DND-41 (cell line): ENCODE measurements at places on chromosomes 5 and 9.

GRCh38 chr5:55471468-55471867 lies 63.3 kb downstream of the PLPP1 start:
- no peak for DNase-seq

DNA sequence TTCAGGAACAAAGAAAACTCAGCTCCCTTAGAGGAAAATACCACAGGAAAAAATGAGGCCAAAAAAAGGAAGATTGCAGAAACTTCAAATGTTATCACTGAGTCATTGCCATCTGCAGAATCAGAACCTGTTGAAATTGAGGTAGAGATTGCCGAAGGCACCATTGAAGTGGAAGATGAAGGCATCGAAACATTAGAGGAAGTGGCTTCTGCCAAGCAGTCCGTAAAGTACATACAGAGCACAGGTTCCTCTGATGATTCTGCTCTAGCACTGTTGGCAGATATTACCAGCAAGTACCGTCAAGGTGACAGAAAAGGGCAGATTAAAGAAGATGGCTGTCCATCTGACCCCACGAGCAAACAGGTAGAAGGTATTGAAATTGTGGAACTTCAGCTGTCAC lies 30.8 kb upstream of the NIM1K start:
- DNase-seq, result no peak

DNA sequence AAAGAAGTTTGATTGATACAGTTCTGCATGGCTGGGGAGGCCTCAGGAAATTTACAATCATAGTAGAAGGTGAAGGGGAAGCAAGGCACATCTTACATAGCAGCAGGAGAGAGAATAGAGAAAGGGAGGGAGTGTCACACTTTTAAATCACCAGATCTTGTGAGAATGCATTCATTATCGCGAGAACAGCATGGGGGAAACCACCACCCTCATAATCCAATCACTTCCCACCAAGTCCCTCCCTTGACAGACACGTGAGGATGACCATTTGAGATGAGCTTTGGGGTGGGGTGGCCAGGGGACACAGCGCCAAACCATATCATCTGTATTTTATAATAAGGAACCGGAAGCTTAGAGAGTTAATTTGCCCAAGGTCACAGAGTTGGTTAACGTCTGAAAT lies 13.7 kb upstream of the FOCAD start:
- no peak for DNase-seq

DNA sequence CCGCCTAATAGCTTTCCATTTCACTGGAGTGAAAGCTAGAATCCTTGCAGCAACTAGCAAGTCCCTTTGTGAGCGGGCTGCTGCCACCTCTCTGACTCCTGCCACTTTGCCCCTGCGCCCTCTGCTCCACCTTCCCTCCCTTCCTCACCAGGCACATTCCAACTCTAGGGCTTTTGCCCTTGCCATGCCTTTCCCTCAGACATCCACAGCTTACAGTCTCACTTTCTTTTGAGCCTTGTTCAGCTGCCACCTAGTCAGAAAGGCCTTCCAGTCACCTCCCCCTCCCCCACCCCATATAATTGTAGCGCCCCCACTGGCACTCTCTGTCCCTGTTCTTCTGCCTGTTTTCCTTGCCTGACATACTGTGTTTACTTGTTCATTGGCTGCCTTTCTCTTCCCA lies 31.0 kb downstream of the CYSTM1 start:
- DNase-seq, result no peak

DNA sequence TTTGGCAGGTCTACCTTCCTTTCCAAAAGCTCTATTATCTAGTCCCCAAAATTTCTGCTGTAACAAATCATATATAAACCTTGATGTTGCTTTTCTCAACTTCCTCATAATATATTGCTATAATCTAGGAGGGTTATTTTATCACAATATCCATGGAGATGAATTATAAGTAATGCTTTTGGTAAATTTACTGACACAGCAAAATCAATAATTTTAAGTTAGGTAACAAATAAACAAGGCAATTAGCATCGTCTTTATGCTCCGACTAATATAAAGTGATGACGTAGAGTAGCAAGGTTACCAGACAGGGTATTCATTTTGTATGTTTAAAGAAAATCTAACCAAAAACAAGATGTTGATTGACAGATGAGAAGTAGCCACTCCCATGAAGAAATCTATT lies 132.3 kb upstream of the ST8SIA4 start:
- DNase-seq, result no peak

DNA sequence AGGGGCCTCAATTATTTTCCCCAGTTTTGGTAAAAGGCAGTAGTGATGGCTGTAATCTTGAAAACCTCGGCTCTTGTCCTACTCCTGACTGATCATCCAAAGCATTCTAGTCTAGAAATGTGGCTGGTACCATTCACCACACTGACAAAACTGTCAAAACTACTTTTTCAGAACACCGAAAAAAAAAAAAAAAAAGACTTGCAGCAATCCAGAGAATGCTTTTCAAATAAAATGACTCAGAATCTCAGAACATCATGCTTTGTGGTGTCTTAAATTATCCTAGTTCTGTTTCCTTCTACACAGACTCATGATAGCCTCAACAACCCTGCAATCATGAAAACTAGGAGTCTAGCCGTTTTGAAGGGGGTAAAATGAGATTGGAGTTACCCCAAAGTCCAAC lies 13.4 kb downstream of the SLC28A3 start:
- DNase-seq, result no peak
